SJCRH30 (cell line): ENCODE measurements at places on chromosomes 6 and 20. TPM values are rescaled to one million over a fixed set of nuclear protein-coding genes. Genes with fewer than 3 reads are reported as not detected.

Gene ADIG
- not detected in 2 replicates for total RNA-seq

Gene REV3L
- total RNA-seq, result 32.7 and 34.3 TPM in 2 replicates

Gene NKAPL
- total RNA-seq, result not detected in 2 replicates

Gene CABLES2
- 12.9 and 13.0 TPM in 2 replicates for total RNA-seq

Gene TBC1D7
- total RNA-seq, result 17.3 and 22.7 TPM in 2 replicates

Gene RUNX2
- total RNA-seq, result 46.1 and 50.5 TPM in 2 replicates

Gene AIF1
- not detected in 2 replicates for total RNA-seq

Gene CAPN11
- total RNA-seq, result 0.20 and 0.97 TPM in 2 replicates

GRCh38 chr6:95084867-95085266 is 492.5 kb upstream of the MANEA start:
- DNase-seq, result no peak
- H3K27me3 ChIP-seq, result no peaks in the 10 kb centered on the region
- no peaks in the 10 kb centered on the region for H3K36me3 ChIP-seq
- H3K4me3 ChIP-seq, result no peak overlapping the region
- no peak overlapping the region for H3K27ac ChIP-seq
- peaks cover 9% of the 10 kb centered on the region; the same call in 1 of the 2 replicates for H3K4me1 ChIP-seq

DNA sequence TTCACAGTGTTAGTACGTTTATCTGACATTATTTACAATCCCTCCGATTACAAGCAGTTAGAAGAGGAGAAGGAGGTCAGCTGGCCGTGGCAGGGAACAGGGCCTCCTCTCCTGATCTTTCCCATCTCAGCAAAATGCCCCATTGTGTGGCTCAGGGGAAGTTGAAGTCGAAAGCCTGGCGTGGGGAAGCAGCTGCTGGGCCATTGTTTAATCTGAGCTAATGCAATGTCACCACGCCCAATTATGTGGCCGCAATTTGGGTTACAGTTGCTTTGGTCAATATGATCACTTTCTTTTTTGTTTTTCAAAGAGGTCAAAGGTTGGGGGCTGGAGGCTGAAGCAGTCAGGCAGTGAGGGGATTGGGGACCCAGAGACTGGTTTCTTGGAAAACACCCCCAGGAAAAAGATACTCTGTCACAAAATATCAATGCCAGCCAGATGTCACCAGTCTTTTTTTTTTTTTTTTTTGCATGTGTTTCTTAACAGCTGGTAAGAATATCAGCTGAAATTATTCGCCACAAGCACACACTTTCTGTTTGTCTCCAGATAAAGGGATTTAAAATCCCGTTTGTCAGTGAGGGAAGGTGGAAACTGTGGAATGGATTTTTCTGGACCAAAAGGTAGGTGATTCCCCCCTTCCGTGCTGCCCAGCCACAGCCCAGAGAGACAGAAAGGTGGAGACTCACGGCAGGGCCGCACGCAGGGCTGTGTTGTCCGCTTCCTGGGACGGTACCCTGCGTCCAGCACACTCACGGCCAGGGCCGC is 24.6 kb downstream of the DLL1 start:
- H3K4me3 ChIP-seq, result peak overlapping the region; percentile 46
- H3K36me3 ChIP-seq, result no peaks in the 10 kb centered on the region
- peak; percentile 97 for DNase-seq
- H3K27me3 ChIP-seq, result no peaks in the 10 kb centered on the region
- peak overlapping the region; percentile 96 for H3K27ac ChIP-seq

GRCh38 chr6:145539831-145540230 is 195.5 kb downstream of the EPM2A start:
- H3K4me3 ChIP-seq, result no peak overlapping the region
- H3K27me3 ChIP-seq, result no peaks in the 10 kb centered on the region
- no peak for DNase-seq
- no peaks in the 10 kb centered on the region for H3K36me3 ChIP-seq
- H3K27ac ChIP-seq, result no peak overlapping the region
- H3K4me1 ChIP-seq, result no peaks in the 10 kb centered on the region

DNA sequence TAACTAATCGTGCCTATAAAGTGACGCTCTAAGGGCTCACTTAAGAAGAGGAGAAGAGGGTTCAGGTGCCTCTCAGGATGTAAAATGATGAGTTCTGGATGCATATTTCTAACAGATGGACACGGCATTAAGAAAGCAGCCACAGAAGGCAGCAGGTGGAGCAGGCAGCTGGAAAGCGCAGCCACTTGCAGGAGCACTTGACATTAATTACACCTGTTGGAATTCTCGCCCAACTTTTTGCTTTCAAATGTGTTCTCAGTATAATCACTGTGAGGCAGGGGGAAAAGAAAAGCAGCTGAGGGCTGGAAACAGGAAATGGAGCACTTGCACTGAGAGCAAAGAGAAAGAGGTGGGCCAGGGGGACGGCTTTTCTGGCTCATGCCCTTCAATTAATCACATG is 164.2 kb downstream of the NKAIN2 start:
- H3K36me3 ChIP-seq, result no peaks in the 10 kb centered on the region
- H3K4me1 ChIP-seq, result no peaks in the 10 kb centered on the region
- H3K27ac ChIP-seq, result no peak overlapping the region
- no peak overlapping the region for H3K4me3 ChIP-seq
- H3K27me3 ChIP-seq, result no peaks in the 10 kb centered on the region; the same call in 1 of the 2 replicates

- peak; percentile 97 for DNase-seq
- H3K36me3 ChIP-seq, result peaks cover 79% of the 10 kb centered on the region
- H3K4me1 ChIP-seq, result peaks cover 67% of the 10 kb centered on the region
- H3K27ac ChIP-seq, result peak overlapping the region; percentile 76
- H3K27me3 ChIP-seq, result no peaks in the 10 kb centered on the region
Observed at GRCh38 chr20:37516811-37517750, 4.0 kb upstream of the NNAT start.

- no peaks in the 10 kb centered on the region for H3K4me1 ChIP-seq
- no peaks in the 10 kb centered on the region for H3K36me3 ChIP-seq
- H3K4me3 ChIP-seq, result no peak overlapping the region
- DNase-seq, result no peak
- H3K27ac ChIP-seq, result no peak overlapping the region
Observed at GRCh38 chr20:16599257-16599656, 26.0 kb upstream of the KIF16B start.

- H3K27me3 ChIP-seq, result no peaks in the 10 kb centered on the region
- H3K27ac ChIP-seq, result no peak overlapping the region
- DNase-seq, result peak; percentile 59
Observed at GRCh38 chr6:5143634-5144311, 58.6 kb downstream of the PPP1R3G start.

GRCh38 chr6:29490055-29490454 is 2.3 kb upstream of the MAS1L start:
- no peaks in the 10 kb centered on the region for H3K36me3 ChIP-seq
- no peaks in the 10 kb centered on the region for H3K4me1 ChIP-seq
- no peak overlapping the region for H3K4me3 ChIP-seq

- no peaks in the 10 kb centered on the region for H3K27me3 ChIP-seq
- no peak overlapping the region for H3K27ac ChIP-seq
- no peak overlapping the region for H3K4me3 ChIP-seq
- H3K36me3 ChIP-seq, result no peaks in the 10 kb centered on the region
Observed at GRCh38 chr20:22698259-22698842, 114.0 kb upstream of the FOXA2 start.
